ENCODE measurements at places on chromosomes 2 and 18. TPM values are rescaled to one million over a fixed set of nuclear protein-coding genes. Genes with fewer than 3 reads are reported as not detected.
A peak's percentile ranks its signal among the peaks of the same experiment; 100 is the strongest.

The SLC20A1 gene
- total RNA-seq = 255 TPM

The IL1RL1 gene
- total RNA-seq = 0.10 TPM

The NEB gene
- 0.64 TPM for total RNA-seq

The CRACDL gene
- 3.3 TPM for total RNA-seq

The ATP6V1C2 gene
- not detected for total RNA-seq

The SMAD2 gene
- total RNA-seq = 150 TPM

The HRH4 gene
- total RNA-seq = not detected

The PARD3B gene
- total RNA-seq = 17.4 TPM

The SP110 gene
- 5.3 TPM for total RNA-seq

The PROKR1 gene
- total RNA-seq = 0.38 TPM

The IL37 gene
- total RNA-seq = not detected

DNA sequence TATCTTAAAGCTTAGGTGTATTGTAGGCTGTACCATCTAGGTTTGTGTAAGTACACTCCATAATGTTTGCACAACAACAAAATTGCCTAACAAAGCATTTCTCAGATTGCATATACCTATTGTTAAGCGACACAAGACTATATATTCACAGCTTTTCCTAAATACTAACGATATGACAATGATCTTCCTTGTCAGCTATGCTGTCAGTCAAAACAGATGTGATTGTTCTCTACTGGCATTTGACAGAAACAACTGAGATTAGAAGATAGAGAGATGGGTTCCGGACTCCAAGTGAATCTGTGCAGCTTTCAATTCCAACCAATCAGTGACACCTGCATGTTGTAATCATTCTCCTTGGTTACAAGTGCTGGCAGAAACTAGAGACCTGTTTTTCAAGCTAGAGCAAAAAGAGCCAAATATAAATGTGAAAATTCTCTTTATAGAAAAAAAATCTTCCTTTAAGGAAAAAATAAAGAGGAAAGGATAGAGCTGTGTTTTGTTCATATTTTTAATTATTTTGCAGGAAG lies 1232.3 kb upstream of the SLC39A10 start:
- H3K36me3 ChIP-seq = no peaks in the 10 kb centered on the region
- no peak overlapping the region for H3K4me3 ChIP-seq
- H3K4me1 ChIP-seq = no peaks in the 10 kb centered on the region
- peaks cover 4% of the 10 kb centered on the region for H3K27me3 ChIP-seq
- H3K27ac ChIP-seq = no peak overlapping the region

- no peaks in the 10 kb centered on the region for H3K27me3 ChIP-seq
- no peaks in the 10 kb centered on the region for H3K36me3 ChIP-seq
- no peak for DNase-seq
- H3K4me3 ChIP-seq = no peak overlapping the region
- no peak overlapping the region for H3K27ac ChIP-seq
Observed at GRCh38 chr2:100299548-100299947, 22.8 kb downstream of the LONRF2 start.

- peak overlapping the region; percentile 81 for H3K27ac ChIP-seq
- H3K4me3 ChIP-seq = peak overlapping the region; percentile 38
- DNase-seq = peak; percentile 72
- peaks cover 8% of the 10 kb centered on the region for H3K36me3 ChIP-seq
Observed at GRCh38 chr2:42102591-42103450, 55.0 kb downstream of the PKDCC start.

DNA sequence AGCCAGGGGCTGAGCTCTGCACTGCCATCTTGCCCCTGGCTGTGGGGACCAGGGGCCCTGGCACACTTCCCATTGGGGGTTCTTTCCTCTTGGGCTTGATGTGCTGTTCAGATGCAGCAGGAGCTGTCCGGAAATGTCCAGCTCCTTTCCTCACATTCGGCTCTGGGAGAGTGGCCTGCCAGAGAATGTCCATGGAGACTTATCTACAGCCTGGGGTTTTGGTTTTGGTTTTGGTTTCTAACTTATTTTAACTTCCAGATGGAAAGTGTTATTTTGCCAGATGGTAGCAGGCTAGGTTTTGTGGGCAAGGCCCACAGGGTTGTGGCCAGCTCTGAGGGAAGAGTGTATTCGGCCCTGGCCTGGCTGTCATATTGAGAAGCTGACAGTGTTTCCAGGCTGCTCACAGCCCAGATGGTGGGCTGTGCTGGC lies 177.3 kb downstream of the ANKRD30B start:
- H3K27ac ChIP-seq = no peak overlapping the region
- peaks cover 7% of the 10 kb centered on the region for H3K4me1 ChIP-seq
- peaks cover 34% of the 10 kb centered on the region for H3K36me3 ChIP-seq

DNA sequence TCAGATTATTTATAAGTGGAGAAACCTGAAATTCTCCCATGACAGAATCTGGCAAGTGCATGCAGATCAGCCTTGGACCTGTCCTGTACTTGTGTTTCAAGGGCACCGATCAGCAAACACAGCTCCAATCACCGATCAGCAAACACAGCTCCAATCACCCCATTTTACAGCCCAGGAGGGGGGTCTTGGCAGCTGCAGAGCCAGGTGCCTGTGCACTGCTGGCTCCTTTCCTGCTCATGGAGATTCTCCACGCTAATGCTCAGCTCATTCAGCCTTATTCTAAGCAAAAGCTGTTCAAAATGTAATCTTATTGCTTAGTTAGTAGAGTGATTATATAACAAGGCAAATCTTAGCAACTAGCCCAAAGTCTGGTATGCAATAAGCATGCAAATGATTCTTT lies 623.1 kb upstream of the HS6ST1 start:
- no peaks in the 10 kb centered on the region for H3K27me3 ChIP-seq
- no peaks in the 10 kb centered on the region for H3K4me1 ChIP-seq
- H3K4me3 ChIP-seq = no peak overlapping the region
- no peak overlapping the region for H3K27ac ChIP-seq
- no peak for DNase-seq

DNA sequence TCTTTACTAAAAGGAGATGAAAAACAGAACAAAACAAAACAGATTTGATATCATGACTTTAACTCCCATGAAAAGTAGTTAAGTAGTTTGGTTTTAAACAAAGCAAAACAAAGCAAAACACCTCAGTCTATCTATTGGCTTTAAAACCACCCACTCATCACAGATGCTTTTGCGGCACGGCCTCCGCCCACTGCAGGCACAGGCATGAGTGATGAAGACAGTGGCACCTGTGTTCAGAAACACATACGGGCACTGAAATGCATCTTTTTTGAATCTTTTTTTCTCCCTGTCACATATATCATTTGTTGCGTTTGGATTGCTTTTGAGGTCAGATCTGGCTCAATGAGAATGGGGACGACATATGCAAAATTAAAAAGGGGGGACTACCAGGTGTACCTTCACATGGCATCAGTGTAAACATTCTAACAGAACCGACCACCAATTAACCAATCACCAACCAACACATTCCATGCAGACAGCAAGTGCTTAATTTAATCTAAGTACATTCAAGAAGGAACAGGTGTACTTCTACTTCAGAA lies 147.4 kb upstream of the REV1 start:
- H3K27ac ChIP-seq = no peak overlapping the region
- H3K27me3 ChIP-seq = no peaks in the 10 kb centered on the region
- H3K36me3 ChIP-seq = no peaks in the 10 kb centered on the region
- H3K4me1 ChIP-seq = peaks cover 8% of the 10 kb centered on the region

GRCh38 chr18:11383381-11383780 lies 226.0 kb upstream of the SLC35G4 start:
- DNase-seq = no peak
- H3K27me3 ChIP-seq = peaks cover 3% of the 10 kb centered on the region
- no peaks in the 10 kb centered on the region for H3K36me3 ChIP-seq
- peaks cover 2% of the 10 kb centered on the region for H3K4me1 ChIP-seq
- H3K27ac ChIP-seq = no peak overlapping the region
- no peak overlapping the region for H3K4me3 ChIP-seq

GRCh38 chr18:79272916-79273315 lies 122.8 kb upstream of the NFATC1 start:
- H3K27ac ChIP-seq = no peak overlapping the region
- peaks cover 5% of the 10 kb centered on the region for H3K36me3 ChIP-seq
- no peak overlapping the region for H3K4me3 ChIP-seq
- peaks cover 18% of the 10 kb centered on the region for H3K4me1 ChIP-seq
- DNase-seq = no peak

DNA sequence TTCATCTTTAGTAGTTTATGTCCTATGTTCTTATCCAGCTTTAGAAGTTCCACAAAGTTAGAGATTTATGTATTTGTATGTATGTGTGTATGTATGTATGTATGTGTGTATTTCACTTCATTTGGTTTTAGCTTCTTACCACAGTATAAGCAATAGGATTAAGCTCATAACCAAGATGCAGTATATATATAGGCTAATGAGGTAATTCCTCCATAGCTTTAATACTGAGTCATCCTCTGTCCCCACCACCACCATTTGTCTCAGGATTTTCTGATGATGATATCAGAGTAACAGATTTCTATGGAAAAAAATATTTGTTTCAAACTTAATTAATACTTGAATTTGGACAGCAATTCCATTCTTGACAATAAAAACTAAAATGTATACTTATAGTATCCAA lies 159.2 kb downstream of the SOX11 start:
- H3K36me3 ChIP-seq = no peaks in the 10 kb centered on the region
- no peak for DNase-seq
- H3K4me1 ChIP-seq = peaks cover 2% of the 10 kb centered on the region
- H3K4me3 ChIP-seq = no peak overlapping the region
- no peak overlapping the region for H3K27ac ChIP-seq

- H3K27ac ChIP-seq = no peak overlapping the region
- H3K27me3 ChIP-seq = peaks cover 4% of the 10 kb centered on the region
- H3K4me1 ChIP-seq = no peaks in the 10 kb centered on the region
- H3K36me3 ChIP-seq = no peaks in the 10 kb centered on the region
- DNase-seq = no peak
Observed at GRCh38 chr2:121329786-121330185, 44.8 kb upstream of the TFCP2L1 start.

DNA sequence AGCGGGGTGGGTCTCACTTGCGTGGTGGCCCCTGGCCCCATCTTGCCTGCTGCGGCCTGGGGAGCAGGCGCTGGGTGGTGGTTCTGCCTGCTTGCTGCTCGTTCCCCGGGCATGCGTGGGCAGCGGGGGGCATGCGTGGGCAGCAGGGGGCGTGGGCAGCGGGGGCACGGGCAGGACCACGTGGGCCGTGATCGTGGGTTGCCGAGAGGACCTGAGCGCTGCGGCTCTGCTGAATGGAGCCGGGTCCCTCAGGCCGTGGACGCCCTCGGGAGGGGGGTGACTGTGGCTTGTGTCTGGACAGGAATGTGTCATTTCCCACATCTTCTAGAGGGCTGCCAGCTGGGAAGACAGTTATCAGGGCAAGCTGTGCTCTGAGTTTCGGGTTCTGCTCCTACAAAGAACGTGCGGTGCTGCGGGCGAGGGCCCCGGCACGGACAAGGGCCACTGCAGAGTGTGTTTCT lies 8.3 kb upstream of the GAL3ST2 start:
- peaks cover 1% of the 10 kb centered on the region for H3K27me3 ChIP-seq
- H3K27ac ChIP-seq = no peak overlapping the region
- no peak for DNase-seq
- no peak overlapping the region for H3K4me3 ChIP-seq
- no peaks in the 10 kb centered on the region for H3K36me3 ChIP-seq

DNA sequence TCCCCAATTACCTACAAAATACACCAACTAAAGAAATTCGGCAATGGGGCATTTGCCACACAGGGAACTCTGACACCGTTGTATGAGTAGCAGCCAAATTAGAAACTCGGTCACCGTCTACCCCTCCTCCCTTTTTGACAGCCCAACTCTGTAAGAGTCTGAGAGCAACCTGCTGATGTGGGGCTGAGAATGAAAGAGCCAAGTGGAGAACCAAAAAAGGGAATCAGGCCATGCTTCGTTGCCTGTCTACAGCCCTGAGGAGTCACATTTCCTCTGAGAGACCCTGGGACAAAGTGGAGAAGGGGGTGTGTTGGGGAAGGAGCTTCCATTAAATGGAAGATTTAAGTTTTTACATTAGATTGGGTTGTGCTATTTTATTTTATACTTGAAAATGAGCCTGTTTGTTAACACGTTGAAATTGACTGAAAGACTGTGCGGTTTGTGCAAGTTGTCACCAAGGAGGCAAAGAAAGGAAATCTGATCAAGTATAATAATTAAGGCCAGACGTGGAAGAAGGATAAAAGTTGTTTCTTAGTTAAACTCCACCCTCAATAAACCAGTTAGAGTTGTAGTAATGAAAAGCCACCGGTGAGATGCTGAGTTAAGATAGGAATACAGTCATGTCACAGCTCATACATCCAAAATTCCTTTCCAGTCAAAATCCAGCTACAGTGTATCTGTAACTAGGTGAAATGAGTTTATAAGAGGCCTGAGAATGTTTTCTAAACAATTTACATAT lies 131.7 kb upstream of the CREB1 start:
- H3K36me3 ChIP-seq = no peaks in the 10 kb centered on the region
- no peak overlapping the region for H3K4me3 ChIP-seq
- no peak for DNase-seq
- H3K4me1 ChIP-seq = no peaks in the 10 kb centered on the region
- H3K27me3 ChIP-seq = peaks cover 4% of the 10 kb centered on the region
- no peak overlapping the region for H3K27ac ChIP-seq

- H3K4me3 ChIP-seq = no peak overlapping the region
- H3K4me1 ChIP-seq = no peaks in the 10 kb centered on the region
Observed at GRCh38 chr18:50671376-50671775, 111.5 kb downstream of the MAPK4 start.

DNA sequence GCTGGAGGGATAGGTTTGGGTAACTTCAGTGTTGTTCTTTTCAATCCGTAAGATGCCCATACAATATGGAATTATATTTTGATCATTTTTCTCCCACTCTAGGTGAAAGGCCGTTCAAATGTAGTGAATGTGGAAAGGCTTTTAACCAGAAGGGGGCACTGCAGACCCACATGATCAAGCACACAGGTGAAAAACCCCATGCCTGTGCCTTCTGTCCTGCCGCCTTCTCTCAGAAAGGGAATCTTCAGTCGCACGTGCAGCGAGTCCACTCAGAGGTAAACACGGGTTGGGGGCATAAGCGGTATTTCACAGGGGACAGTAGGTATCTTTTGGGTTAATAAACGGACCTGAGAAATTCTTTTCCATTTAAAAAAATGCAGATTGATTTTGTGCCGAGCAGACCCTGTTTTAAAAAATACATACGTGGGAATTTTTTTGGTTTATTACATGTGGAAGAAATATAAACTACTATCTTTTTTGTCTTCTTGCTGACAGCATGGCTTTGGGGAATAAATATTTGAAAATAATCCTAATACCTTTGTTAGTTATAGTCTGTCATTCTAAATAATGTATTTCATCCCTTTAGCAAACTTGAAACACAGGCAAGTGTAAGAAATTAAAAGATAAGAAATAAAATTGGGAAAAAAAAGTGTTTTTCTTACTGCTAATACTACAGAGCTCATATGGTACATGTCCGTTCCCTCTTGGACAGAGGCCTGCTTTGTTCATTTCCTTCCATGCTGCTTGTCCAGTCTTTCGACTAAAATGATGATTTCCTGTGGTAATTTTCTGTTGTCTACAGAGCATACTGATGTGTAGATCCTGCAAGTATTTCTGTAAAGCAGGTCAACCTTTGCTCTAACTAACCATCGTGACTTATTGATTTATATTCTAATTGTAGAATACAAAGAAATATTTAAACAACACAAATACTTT lies 53.3 kb downstream of the ZNF236 start:
- H3K36me3 ChIP-seq = peaks cover 17% of the 10 kb centered on the region
- H3K4me1 ChIP-seq = peaks cover 3% of the 10 kb centered on the region
- DNase-seq = peak; percentile 68
- no peak overlapping the region for H3K4me3 ChIP-seq
- H3K27me3 ChIP-seq = peaks cover 4% of the 10 kb centered on the region

GRCh38 chr2:3387011-3387410 lies 7.5 kb downstream of the TRAPPC12 start:
- no peak for DNase-seq
- H3K27ac ChIP-seq = no peak overlapping the region
- H3K4me3 ChIP-seq = no peak overlapping the region
- no peaks in the 10 kb centered on the region for H3K4me1 ChIP-seq
- peaks cover 24% of the 10 kb centered on the region for H3K36me3 ChIP-seq
- no peaks in the 10 kb centered on the region for H3K27me3 ChIP-seq

Measured in endothelial cell (in vitro differentiated cells).